ENCODE measurements at places on chromosomes 2 and 18.
A peak's percentile ranks its signal among the peaks of the same experiment; 100 is the strongest.

GRCh38 chr2:108266218-108266617, 22.5 kb upstream of the SULT1C2 start:
- no peak for DNase-seq

- no peak for DNase-seq
Observed at GRCh38 chr2:234377761-234378391, 119.0 kb downstream of the ARL4C start.

- peak; percentile 85 for DNase-seq
Observed at GRCh38 chr2:85504778-85505261, 34.1 kb upstream of the MAT2A start.

DNA sequence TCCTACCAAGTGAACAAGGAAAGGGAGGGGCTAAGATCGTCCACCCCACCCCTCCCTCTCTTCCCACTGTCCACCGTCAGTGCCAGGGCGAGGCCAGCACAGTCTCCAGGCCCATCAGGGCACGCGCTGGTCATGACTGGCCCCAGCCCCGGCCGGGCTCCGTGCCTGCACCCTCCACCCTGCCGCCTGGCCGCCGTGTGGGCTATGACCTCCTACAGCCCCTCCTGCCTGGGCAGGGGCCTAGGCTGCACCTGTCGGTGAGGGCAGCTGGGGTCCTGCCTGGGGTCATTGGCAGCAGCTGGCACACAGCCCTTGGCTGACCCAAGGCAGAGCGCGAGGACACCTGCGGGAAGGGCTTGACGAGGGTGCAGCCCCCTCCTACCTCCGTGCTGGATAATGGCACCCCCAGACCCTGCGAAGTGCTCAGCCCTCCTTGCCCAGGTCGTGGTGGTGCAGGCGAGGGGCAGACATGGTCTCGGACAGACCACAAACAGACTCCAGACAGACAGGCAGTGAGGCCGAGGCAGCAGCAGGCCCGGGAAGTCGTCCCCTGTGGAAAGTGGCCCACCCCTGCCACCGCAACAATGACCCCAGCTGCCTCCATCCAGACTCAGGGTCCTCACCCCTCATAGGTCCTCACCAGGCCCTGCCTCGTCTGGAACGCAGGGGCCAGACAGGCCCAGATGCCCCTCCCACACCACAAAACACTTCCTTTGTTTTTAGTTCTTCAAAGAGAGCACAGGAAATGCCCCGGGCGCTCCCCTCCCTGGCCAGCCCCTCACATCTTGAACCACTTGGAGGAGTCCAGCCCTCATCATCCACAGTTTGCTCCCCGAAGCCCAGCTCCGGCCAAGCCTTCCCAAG, 43.1 kb upstream of the GPC1 start:
- no peak for DNase-seq

- DNase-seq: no peak
Observed at GRCh38 chr2:158733430-158733755, 61.7 kb upstream of the DAPL1 start.

- no peak for DNase-seq
Observed at GRCh38 chr18:70622622-70623419, 334.0 kb downstream of the SOCS6 start.

DNA sequence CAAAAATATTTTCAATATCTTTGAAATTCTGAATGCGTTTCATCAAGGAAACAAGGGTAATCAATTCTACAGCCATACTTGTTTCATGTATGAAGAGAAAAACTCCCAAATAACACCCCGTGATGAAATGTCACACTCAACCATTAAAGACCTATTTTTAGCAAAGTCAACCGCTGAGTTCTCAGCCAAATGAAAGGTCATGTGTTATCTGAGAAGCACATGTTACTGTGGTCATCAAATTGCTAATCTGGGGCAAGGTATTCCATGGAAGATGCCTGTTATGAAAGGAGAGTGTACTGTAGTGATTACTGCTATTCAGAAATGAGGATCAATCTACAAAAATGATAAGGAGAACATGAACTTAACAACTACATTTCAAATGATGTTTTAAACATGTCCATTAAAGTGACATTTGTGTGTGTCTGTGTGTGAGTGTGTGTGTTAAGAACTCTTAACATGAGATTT, 126.7 kb downstream of the BCL2 start:
- no peak for DNase-seq

- no peak for DNase-seq
Observed at GRCh38 chr2:70607121-70607561, 53.5 kb upstream of the TGFA start.

DNA sequence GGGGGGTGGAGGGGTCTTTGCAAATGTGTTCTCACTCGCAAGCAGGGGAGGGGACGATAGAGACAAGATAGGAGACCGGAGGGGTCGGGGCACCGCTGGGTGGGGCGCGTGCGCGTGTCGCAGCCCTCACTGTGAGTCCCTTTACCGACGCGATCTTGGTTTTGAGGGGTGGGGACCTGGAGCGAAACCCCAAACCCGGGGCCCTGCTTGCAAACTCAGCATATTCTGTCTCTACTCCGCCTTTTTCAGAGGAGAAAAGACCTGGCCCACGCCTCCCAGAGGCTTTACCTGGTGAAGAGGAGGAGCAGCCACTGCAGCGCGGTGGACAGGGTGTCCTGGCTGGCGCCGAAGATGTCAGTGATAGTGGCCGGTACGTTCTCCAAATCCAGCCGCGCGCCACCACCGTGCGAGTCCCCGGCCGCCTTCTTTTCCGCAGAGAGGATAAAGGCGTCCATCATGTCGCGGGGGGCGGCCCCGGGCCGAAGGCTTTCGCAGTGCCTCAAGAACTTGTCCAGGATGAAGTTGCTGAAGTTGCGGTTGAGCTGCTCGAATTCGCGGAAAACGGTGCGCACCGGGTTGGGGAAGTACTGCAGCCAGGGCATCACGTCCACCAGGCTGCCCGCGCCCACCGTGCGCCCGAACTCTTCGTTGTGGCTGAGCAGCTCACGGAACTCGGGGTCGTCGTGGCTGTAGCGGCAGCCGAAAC, 1.7 kb downstream of the CYP1B1 start:
- DNase-seq: no peak

- DNase-seq: no peak
Observed at GRCh38 chr2:96828874-96829273, 12.8 kb downstream of the CNNM3 start.

GRCh38 chr18:63150942-63151421, 168.6 kb downstream of the BCL2 start:
- DNase-seq: no peak

DNA sequence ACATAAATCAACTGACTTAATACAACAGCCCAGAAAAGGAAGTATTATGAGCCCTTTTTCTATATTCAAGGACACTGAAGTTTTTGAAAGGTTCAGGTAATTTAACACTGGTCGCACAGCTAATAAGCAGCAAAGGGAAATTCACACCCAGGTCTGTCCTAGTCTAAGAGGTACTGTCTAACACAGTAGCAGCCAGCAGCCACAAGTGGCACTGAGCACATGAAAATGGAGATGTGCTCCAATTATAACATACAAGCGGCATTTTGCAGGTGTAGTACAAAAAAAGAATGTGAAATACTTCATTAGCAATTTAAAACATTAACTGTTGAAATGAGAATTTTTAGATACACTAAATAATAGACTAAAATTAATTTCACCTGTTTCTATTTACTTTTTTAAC, 23.4 kb downstream of the SPRED2 start:
- DNase-seq: no peak

DNA sequence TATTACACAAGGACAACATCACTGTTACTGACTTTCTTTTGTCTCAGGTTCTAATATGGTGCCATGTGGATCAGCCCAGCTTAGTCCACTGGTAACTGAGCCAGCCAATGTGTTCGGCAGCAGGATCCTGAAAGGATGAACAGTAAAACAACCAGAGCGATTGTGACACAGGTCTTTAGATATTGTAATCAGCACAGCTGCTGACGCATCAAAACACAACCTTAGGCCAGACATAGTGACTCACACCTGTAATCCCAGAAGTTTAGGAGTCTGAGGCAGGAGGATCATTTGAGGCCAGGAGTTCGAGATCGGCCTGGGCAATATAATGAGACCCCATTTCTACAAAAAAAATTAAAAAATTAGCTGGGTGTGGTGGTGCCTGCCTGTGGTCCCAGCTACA, 183.4 kb upstream of the CDH20 start:
- no peak for DNase-seq

GRCh38 chr2:191428141-191428540, 182.9 kb downstream of the MYO1B start:
- no peak for DNase-seq

DNA sequence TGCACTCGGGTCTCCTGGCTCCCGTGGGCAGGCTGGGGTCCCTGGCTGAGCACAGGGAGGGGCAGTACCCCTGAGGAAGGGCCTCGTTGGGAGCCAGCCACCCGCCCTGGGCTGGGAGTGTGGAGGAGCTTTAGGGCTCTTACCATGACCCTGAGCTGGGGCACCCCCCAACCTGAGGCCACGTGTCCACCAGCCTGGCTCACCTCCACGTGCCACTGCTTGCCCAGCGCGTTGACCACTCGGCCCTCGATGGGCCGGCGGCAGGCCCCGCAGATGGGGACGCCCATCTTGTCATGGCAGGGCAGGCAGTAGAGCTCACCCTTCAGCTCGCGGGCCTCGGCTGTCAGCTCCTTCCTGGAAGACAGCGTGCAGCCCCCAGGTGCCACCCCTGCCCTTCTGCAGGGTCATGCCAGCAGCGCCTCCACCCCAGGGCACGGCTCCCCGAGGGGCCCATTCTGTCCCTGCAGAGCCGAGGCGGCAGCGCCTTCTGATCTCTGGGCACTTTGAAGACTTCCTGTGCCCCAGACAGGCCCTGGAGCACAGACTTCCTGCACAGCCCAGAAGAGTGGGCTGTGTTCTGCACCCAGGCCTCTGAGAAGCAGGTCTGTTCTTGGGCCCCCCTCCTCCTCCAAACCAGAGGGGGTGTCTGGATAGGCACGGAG, 4.0 kb upstream of the GPR17 start:
- DNase-seq: no peak

DNA sequence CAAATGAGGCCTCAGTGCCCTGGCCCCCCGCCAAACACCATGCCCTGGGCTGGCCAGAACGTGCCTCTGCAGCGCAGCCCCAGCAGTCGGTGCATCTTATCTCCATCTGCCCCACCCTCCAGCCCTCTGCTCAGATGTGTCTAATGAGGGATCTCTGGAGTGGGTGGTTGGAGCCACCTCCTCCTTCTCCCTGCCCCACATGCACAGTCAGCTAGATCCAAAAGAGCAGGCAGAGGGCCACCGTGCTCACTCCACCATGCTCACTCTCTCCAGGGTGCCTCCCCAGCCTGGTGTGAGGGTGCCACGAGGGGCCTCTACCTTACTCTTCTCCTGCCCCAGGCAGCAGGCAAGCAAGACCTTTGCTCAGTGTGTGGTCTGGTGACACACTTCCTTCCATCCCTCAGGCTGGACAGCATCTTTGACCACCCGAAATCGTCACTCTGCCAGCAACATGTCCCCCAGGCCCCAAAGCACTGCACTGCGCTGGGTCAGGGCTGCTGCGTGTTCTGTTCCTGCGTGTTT, 266.1 kb upstream of the HDAC4 start:
- peak; percentile 72 for DNase-seq

- no peak for DNase-seq
Observed at GRCh38 chr2:201383136-201383535, 26.0 kb upstream of the FLACC1 start.

GRCh38 chr2:230129343-230129742, 60.6 kb upstream of the SLC16A14 start:
- DNase-seq: no peak

- DNase-seq: no peak
Observed at GRCh38 chr2:219459460-219460311, 25.0 kb downstream of the SPEG start.

DNA sequence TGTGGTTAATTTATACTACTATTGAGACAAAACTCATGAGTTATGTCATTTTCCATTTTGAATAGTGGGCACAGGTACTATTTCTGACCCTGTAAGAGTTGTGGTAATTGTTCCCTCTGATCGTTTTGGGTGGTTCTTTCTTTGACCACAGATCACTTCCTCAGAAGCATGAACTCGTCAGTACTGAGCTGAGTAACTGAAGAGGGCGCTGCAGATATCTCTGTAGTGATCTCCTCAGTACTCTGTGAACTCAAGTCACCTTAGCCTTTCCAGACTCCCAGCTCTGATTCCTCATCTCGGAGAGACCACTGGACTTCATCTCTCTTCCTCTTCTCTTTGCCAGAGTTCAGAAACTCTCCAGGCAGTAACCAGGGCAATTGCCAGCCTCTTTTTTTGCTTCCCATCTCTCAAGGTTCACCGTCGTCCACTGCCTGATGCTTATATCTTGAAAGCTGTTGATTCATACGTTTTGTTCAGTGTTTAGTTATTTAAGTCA, 9.4 kb upstream of the IL1RL1 start:
- no peak for DNase-seq

DNA sequence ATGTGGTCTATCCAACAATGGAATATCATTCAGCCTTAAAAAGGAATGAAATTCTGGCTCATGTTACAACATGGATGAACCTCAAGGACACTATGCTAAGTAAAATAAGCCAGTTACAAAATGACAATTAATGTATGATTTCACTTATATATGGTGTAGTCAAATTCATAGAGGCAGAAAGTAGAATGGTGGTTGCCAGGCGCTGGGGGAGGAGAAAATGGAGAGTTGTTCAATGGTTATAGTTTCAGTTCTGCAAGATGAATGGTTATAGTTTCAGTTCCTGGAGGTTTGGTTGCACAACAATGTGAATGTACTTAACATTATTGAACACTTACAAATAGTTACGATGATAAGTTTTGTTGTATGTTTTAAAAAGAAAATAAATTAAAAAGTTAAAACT, 79.2 kb upstream of the IL1R2 start:
- DNase-seq: no peak

DNA sequence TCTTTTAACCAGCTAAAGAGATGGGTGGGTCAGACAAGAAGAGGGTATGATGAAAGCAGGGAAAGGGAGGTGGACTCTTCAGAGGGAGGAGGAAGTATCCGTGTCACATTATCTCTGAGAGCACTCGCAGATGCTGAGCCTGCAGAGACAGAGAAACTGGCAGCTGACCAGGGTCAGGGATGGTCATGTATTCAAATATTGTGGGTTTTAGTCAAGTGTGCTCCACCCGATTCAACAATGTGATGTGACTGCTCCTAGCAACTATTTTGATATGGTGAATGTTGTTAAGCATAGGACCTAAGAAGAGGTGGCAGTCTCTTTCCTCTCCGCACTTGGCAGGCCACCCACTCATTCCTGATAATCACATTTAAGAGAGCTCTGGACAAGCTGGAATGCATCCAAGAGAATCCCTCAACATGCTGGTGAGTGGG, 1.3 kb upstream of the CLIP4 start:
- DNase-seq: peak; percentile 87

- DNase-seq: no peak
Observed at GRCh38 chr2:50875561-50875960, 156.4 kb downstream of the NRXN1 start.

- no peak for DNase-seq
Observed at GRCh38 chr18:10776493-10776892, 250.7 kb downstream of the NAPG start.

GRCh38 chr18:32469190-32469651, 1.5 kb downstream of the GAREM1 start:
- DNase-seq: peak; percentile 40

DNA sequence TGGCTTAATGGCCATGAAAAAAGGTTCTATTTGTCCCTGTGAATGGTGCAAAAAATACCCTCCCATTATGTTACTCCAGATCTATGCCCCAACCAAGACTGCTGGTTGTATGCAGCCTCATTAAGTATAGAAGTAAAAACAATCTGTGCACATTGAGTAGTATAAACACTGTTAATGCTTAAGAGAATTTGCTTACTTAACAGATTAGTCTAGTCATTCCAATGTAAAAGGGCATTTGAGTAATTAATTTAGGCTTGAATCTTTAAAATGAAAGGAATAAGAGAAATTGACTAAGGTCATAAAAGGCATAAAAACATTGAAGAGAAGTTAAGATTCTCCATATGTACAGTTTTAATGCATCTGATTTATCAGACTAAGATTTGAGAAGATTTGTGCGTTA, 51.2 kb downstream of the FAM124B start:
- peak; percentile 20 for DNase-seq

Measured in DMS79 (cell line).